ENCODE measurements at places on chromosomes 12 and 14.

GRCh38 chr14:33790996-33791395, 159.9 kb downstream of the EGLN3 start:
- H3K27me3 ChIP-seq = peaks cover 24% of the 10 kb centered on the region
- peaks cover 6% of the 10 kb centered on the region for H3K4me1 ChIP-seq
- no peak overlapping the region for H3K27ac ChIP-seq
- no peak for DNase-seq
- H3K36me3 ChIP-seq = no peaks in the 10 kb centered on the region

DNA sequence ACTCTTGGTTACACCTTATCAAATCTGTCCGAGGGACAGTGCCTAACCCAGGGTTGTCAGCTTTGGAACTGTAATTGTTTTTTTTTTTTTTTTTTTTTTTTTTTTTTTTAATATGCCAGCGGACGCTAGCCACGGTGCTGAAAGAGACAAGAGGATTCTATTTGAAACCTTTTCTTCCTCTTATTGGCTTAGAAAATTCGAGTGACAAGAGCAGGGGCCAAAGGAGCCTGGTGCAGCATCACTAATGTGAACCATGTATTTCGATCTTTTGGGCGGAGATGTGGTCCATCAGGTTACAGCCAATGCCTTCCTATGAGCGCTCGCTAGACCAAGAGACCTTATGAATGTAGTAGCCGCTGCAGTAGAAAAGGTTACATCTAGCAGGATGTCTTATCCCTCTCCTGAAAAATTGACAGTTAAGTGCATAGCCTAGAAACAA, 922 bp downstream of the PTPRR start:
- H3K27me3 ChIP-seq = peaks cover 13% of the 10 kb centered on the region
- no peak overlapping the region for H3K4me3 ChIP-seq
- H3K27ac ChIP-seq = no peak overlapping the region
- H3K36me3 ChIP-seq = no peaks in the 10 kb centered on the region
- no peaks in the 10 kb centered on the region for H3K4me1 ChIP-seq
- DNase-seq = no peak

- no peaks in the 10 kb centered on the region for H3K4me1 ChIP-seq
- H3K27me3 ChIP-seq = peaks cover 5% of the 10 kb centered on the region
- H3K36me3 ChIP-seq = no peaks in the 10 kb centered on the region
- DNase-seq = no peak
- H3K27ac ChIP-seq = no peak overlapping the region
- no peak overlapping the region for H3K4me3 ChIP-seq
Measured at GRCh38 chr12:69024907-69025306, 91.9 kb upstream of the CPM start.

DNA sequence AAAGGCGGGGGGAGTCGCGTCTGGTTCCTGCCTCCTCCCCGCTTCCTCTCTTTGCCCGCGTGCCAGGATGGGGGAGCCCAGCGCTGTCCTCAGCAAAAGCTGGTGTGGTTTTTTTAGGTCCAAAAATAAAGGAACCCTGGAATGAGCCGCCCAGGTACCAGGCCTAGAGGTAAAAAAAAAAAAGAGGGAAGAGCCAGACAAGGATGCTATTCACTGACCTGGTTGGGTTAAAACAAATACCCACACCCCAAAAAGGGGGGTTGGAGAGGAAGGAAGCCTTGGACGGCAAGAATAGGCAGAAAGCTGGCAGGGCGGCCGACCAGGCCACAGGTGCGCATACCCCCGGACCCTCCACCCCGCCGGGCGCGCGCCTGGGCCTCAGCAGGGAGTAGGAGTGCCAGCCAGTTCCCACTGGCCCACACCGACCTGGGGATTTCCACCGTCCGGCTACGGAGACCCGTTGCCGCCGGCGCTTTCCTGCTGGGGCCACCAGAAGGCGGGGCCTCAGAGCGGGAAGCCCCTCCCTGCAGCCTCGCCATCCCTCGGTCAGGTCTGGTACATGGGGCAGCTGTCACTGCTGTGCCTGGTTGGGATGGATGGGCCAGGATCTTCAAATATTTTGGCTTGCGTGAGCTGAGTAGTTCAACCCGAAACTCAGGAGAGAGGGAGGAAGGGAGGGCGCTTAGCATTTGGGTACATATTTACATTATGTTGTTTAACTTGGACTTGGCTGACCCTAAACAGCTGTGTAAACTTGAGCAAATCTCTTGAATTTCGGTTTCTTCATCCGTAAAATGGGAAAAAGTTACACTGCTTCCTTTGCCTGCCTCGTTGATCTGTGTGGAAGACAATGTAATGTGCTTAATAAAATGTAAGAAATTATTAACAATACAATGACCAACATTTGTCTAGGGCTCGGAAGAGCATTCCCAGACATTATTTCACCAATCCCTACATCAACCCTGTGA, 5.4 kb upstream of the IRF2BPL start:
- peak overlapping the region; percentile 88 for H3K4me3 ChIP-seq
- no peaks in the 10 kb centered on the region for H3K36me3 ChIP-seq
- DNase-seq = peak; percentile 74
- H3K27me3 ChIP-seq = no peaks in the 10 kb centered on the region

DNA sequence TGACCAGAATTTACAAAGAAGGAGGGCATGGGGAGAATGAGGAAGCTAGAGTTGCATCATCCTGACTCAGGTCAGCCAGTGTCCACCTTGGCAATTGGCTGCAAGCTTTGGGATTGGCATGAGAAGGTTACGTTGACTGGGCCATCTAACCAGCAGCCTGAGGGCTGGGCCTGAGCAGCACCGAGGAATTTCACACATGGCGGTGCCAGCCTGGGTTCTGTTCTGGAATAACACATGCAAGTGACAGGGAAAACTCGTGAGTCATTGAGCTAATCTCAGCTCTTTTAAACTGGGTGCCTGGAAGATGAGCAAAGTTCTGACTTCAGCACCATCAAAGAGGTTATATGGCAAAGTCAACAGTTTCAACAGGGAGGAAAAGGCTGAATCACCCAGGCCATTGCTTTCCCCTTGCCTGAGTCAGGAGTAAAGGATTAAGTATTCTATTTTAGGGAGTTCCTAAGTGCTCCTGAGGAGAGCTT, 543.2 kb upstream of the TBX3 start:
- H3K4me3 ChIP-seq = no peak overlapping the region
- no peaks in the 10 kb centered on the region for H3K36me3 ChIP-seq
- H3K27me3 ChIP-seq = no peaks in the 10 kb centered on the region

GRCh38 chr12:128140551-128140950, 126.4 kb upstream of the TMEM132C start:
- DNase-seq = no peak
- H3K27me3 ChIP-seq = no peaks in the 10 kb centered on the region
- no peak overlapping the region for H3K4me3 ChIP-seq

GRCh38 chr14:53915364-53916014, 41.1 kb downstream of the BMP4 start:
- DNase-seq = no peak
- no peak overlapping the region for H3K4me3 ChIP-seq
- no peaks in the 10 kb centered on the region for H3K36me3 ChIP-seq
- peaks cover 2% of the 10 kb centered on the region for H3K27me3 ChIP-seq

DNA sequence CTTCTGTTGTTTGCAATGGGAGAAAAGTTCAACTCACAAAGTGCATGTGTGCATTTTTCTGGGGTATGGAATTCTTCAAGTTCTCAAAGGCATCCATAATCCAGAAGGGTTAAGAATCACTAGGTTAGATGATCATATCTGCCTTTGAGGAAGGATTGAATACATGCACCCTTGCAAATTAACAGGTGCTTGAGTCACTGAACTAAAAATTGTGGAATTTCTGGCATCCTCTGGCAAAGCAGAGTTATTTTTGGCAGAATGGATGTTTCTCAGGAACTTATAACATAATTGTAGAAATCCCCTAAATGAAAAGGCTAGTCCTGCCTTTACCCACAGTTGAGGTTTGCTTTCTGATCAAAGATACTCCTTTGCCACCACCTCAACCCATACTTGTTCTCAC, 136.5 kb upstream of the DYRK2 start:
- peaks cover 8% of the 10 kb centered on the region for H3K27me3 ChIP-seq
- H3K36me3 ChIP-seq = no peaks in the 10 kb centered on the region
- no peak overlapping the region for H3K27ac ChIP-seq
- H3K4me1 ChIP-seq = peaks cover 18% of the 10 kb centered on the region

- no peak overlapping the region for H3K4me3 ChIP-seq
- no peaks in the 10 kb centered on the region for H3K27me3 ChIP-seq
- no peak overlapping the region for H3K27ac ChIP-seq
- DNase-seq = no peak
Measured at GRCh38 chr12:43113135-43113534, 438.9 kb downstream of the ADAMTS20 start.

GRCh38 chr12:69123919-69124638, 115.3 kb upstream of the CPSF6 start:
- H3K36me3 ChIP-seq = no peaks in the 10 kb centered on the region
- no peak for DNase-seq
- peaks cover 5% of the 10 kb centered on the region for H3K27me3 ChIP-seq
- H3K27ac ChIP-seq = no peak overlapping the region

GRCh38 chr12:41530441-41530840, 342.3 kb downstream of the PDZRN4 start:
- H3K27ac ChIP-seq = no peak overlapping the region
- no peak overlapping the region for H3K4me3 ChIP-seq
- no peaks in the 10 kb centered on the region for H3K27me3 ChIP-seq
- H3K36me3 ChIP-seq = no peaks in the 10 kb centered on the region

DNA sequence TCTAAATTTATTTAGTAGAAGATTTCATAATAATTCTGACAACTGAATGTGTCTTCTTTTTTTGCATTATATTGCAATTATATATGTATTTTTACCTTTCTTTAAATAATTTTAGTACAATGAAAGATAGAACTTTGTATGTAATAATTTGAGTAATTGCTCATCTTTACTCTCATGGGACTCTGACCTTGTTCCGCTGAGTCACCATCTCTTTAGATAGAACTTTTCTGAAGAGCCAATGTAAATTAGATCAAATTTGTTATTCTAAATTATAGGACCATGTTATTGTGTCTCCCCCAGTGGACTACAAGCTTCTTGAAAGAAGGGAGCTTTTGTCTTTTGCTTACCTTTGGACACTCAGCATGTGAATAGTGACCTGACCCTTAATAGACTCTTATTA, 96.1 kb downstream of the TRHDE start:
- no peaks in the 10 kb centered on the region for H3K4me1 ChIP-seq
- no peak overlapping the region for H3K27ac ChIP-seq
- no peak for DNase-seq
- no peak overlapping the region for H3K4me3 ChIP-seq

DNA sequence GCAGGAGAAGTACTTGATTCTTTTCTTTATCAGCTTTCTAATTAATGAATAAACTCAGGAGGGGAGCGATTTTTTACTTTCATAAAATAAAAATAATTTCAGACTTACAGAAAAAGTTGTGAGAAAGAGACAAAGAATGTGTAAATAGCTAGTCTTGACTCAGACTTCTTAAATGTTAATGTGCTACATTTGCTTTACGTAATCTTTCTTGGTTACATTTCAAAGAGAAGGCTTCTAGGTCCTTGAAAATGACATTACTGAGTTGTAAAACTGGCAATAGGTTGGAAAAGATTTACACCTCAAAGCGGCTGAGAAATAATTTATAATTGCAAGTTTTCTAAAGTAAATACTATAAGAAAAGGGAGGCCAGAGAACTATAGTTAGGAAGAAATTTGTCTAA, 28.6 kb downstream of the GABARAPL1 start:
- no peak for DNase-seq
- no peak overlapping the region for H3K27ac ChIP-seq

DNA sequence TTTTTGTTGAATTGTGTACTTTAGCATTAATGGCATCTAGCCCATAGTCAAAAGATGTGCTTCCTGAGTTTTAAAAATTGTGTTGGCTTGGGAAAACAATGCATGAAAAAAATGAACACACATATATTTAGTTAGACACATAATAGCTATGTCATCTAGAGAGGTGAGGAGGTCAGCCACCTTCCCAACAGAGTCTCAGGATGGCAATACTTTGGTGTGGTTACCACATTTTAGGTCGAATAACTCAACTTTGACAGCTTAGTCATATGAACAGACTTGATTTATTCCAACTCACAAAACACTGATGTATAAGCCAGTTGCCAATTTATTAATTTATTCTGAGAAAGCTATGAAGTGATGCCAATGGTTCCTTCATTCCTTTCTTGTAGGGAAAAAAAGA, 114.0 kb downstream of the ETNK1 start:
- peaks cover 3% of the 10 kb centered on the region for H3K27me3 ChIP-seq
- H3K4me3 ChIP-seq = no peak overlapping the region
- no peak overlapping the region for H3K27ac ChIP-seq
- H3K36me3 ChIP-seq = no peaks in the 10 kb centered on the region

GRCh38 chr14:96126339-96126782, 78.3 kb upstream of the BDKRB2 start:
- peak overlapping the region; percentile 68 for H3K4me3 ChIP-seq
- H3K36me3 ChIP-seq = no peaks in the 10 kb centered on the region
- peaks cover 8% of the 10 kb centered on the region for H3K27me3 ChIP-seq
- peaks cover 54% of the 10 kb centered on the region for H3K4me1 ChIP-seq
- no peak for DNase-seq

- no peaks in the 10 kb centered on the region for H3K4me1 ChIP-seq
- H3K27me3 ChIP-seq = no peaks in the 10 kb centered on the region
- H3K36me3 ChIP-seq = no peaks in the 10 kb centered on the region
- H3K4me3 ChIP-seq = no peak overlapping the region
- H3K27ac ChIP-seq = no peak overlapping the region
Measured at GRCh38 chr12:63400718-63401117, 249.7 kb upstream of the AVPR1A start.

- no peaks in the 10 kb centered on the region for H3K4me1 ChIP-seq
- H3K4me3 ChIP-seq = no peak overlapping the region
- H3K27ac ChIP-seq = no peak overlapping the region
- no peaks in the 10 kb centered on the region for H3K27me3 ChIP-seq
Measured at GRCh38 chr12:96260644-96261043, 66.5 kb downstream of the ELK3 start.

DNA sequence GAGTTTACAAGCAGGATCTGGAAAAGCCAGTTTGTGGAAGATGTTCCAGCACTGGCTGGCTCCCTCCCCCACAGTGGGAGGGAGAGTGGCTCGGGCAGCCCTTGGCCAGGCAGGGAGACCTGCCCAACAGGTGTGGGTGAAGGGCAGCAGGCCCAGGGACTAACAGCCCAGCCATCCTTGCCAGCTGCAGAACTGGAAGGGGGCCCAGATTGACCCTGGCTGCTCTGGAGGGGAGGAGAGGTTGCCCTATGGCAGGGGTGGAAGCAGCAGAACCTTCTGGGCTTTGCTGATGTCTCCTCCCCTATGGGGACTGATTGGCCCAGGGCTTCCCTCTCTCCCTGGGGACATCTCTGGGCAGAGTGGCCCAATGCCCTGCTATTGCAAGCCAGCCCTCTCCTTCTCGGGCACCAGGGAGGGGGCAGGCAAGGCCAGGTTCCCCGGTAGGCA, 20.5 kb downstream of the IRF2BPL start:
- H3K36me3 ChIP-seq = no peaks in the 10 kb centered on the region
- no peak overlapping the region for H3K4me3 ChIP-seq
- DNase-seq = no peak
- no peak overlapping the region for H3K27ac ChIP-seq
- H3K27me3 ChIP-seq = peaks cover 7% of the 10 kb centered on the region
